ENCODE measurements at places on chromosomes 7 and 10.

- no peak for DNase-seq
These were observed 27.0 kb downstream of the MCMBP start for GRCh38 chr10:119845656-119846055.

GRCh38 chr10:17229717-17229966 lies 1.6 kb downstream of the VIM start:
- DNase-seq, result no peak

GRCh38 chr7:123539871-123540270 lies 5.5 kb upstream of the IQUB start:
- DNase-seq, result no peak

GRCh38 chr7:103993551-103993950 lies 4.1 kb upstream of the RELN start:
- no peak for DNase-seq

DNA sequence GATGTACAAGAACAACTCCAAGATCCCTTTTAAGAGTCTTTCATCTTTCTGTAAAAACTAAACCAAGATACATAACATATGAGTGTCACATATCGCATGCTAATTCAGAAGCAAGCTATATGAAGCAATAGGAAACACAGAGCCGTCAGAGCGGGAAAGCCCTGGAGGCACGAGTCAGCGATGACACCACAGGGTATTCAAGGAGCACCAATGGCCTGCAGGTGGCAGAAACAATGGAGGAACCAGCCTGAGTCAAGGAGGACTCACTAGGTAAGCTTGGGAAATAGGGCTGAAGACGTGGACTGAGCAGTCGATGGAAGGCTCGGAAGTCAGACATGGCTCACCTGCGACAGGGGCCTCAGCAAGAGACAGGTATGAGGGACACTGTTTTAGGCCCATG lies 214.4 kb downstream of the FAM107B start:
- DNase-seq, result no peak

DNA sequence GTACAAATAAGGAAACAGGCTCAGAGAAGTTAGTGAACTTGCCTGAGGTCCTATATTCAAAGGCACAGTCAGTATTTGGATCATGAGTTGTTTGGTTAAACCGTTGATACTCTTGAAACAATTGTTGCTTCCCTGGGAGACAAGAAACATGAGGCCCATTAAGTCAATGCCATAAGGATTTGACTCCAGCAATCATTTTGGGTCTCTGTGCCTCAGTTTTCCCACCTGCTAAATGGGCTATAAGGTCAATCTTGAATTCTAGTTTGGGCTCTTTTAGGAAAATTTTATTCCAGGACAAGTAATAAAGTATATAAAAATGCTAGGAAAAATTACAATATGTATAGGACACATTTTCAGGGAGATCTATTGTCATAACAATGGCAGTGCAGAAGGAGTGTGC lies 202.1 kb downstream of the TMEM26 start:
- DNase-seq, result no peak

DNA sequence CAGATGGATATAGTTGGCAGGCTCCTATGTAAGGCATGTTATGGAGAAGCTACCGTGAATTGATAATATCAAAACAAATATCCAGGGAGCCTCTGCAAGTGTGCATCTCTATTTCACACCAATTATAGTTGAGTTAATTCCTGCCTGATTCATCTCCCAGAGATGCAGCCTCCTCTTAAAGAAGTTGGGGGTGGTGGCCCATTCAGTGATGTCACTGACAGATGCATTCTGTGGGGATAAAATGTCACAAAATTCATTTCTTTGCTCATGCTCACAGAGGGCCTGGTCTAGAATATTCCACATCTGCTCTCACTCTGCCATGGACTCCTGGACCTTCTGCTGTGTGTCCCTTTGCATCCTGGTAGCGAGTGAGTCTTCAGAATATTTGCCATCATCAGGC lies 189.1 kb upstream of the PRSS1 start:
- no peak for DNase-seq

DNA sequence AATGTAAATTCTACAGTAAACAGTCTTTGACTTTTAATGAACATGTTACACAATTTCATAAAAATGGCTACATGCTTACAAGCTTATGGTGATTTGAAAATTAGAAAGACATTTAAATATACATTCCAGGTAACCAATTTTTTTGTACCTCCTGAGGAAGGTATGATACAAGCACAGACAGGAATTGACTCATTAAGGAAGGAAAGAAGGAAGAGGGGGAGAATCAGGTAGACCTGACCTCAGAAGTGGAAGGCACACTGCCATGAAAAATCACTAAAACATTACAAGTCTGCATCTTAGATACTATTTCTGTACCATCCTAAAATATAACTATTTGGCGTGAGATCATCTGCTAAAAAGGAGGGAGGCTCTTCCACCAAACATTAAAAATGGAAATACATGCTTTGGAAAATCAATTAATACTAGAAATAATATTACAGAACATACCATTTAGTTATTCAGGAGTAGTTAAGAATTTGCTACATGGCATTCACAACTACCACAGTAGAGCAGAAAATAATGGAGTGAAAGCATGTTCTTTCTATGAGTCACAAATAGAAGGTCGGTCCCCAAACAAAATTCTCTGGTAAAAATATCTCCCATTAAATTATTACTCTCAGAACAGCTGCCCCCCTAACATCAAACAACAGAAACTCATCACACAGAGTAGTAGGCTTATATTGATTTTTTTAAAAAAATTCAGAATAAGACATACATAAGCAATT lies 15.2 kb downstream of the RAB11FIP2 start:
- DNase-seq, result no peak

GRCh38 chr10:77032188-77032570 lies 605.4 kb downstream of the KCNMA1 start:
- no peak for DNase-seq
